Large intestine (tissue), 12 donors: ENCODE measurements at places on chromosomes 3 and 15.
A peak's percentile ranks its signal among the peaks of the same experiment; 100 is the strongest.

DNA sequence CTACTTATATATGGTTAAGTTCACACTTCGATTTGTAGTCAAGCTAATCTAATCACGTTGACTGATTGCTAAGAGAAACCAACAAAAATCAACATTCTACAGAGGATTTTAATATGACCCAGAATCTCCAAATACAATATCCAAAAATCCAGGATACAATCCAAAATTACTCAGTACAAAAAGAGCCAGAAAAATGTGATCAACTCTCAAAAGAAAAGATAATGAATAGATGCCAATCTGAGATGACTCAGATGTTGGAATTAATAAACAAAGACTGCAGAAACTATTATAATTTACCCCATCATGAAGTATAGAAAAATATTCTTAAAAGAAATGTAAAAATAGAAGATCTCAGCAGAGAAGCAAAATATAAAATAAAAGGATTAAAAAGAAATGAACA, 22.3 kb downstream of the HACL1 start:
- no peak for DNase-seq

DNA sequence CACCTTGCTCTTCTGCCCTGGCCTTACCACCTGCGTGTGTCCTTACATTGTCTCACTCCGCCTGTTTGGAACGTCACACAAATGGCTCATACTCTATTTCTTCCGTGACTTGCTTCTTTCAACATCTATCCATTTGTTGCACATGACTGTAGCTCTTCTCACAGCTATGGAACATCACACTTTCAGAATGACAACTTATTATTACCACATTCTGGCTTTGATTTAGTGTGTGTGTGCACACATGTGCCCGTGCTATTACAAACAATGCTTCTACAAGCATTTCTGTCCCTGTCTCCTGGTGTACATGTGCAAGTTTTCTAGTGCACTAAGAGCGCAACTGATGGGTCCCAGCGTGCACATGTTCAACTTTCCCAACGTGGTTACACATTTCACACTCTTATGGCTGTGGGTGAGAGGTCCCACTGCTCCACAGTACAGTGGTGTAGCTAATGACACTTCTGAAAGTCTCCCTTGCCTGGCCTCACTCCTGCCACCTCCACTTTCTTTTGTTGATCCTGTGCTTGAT, 37.8 kb downstream of the PTH1R start:
- DNase-seq: no peak

GRCh38 chr3:195698647-195699387, 22.0 kb upstream of the MUC20 start:
- peak; percentile 40 for DNase-seq

- DNase-seq: no peak
Measured at GRCh38 chr3:171687064-171687463, 123.2 kb downstream of the PLD1 start.

DNA sequence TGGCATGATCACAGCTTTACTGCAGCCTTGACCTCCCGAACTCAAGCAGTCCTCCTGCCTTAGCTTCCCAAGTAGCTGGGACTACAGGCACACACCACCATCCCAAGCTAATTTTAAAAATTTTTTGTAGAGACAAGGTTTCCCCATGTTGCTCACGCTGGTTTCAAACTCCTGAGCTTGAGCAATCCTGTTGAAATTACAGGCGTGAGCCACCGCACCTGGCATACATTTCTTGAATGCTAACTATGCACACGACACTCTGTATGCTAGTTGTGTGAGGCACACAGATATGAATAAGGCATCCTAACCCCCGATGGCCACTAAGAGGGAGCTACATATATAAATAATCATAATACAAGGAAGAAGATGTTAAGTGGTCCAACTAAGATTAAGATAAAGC, 64.9 kb downstream of the CDC25A start:
- no peak for DNase-seq

DNA sequence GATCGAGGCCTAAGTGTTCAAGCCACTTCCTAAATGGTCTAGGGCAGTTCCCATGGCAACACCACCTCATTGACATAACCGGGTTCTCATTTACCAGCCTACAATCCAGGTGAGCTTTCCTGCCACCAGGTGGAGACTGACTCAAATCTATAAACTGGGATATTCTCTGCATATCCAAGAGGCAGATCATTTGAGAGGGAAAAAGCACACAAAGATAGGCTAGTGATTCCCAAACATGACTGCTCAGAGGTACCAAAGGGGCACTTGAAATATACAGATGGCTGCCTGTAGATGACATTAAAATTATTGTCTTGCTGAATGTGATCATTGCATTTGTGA, 141.3 kb upstream of the PROK2 start:
- DNase-seq: peak; percentile 59
